ENCODE measurements at places on chromosomes 4 and X.

GRCh38 chrX:127085939-127086338 lies 266.4 kb downstream of the PRR32 start:
- DNase-seq = no peak

DNA sequence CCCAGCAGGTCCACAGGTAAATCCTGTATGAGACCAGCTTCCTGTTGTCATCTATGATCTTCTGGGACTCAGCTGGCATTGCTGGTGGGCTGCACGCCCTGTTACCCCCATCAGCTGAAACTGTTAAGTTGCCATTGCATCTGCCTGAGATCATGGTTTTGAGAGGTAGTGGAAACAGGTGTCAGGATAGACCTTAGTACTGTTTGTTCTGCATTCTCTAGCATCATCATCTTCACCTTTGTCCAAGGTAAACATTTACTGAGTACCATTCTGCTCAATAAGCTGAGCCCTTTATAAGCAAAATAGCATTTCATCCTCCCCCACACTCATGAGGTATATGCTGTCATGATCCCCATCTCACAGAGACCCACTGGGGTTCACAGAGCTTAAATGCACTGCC lies 42.9 kb upstream of the PROM1 start:
- DNase-seq = no peak

GRCh38 chr4:152678841-152679240 lies 956 bp downstream of the TMEM154 start:
- DNase-seq = peak; percentile 76

GRCh38 chr4:22721204-22721603 lies 28.5 kb downstream of the GBA3 start:
- DNase-seq = no peak

DNA sequence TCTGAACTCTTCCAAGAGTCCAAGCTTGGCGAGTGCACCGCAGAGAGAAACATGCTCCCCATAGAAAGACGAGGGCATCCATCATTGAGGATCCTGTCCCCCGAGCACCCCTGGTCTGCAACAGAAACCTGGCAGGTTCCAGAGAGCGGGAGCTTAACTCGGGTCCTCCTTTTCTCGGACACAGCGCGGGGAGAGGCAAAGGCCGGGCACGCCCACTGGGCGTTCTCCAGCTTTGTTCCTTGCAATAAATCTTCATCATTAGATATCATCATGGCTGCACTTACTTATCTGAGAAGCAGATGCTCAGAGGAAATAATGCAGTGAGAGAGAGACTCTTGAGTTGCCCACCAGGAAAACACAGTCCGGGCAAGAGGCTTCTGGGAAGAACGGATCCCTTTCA lies 90.1 kb upstream of the PSAPL1 start:
- no peak for DNase-seq

DNA sequence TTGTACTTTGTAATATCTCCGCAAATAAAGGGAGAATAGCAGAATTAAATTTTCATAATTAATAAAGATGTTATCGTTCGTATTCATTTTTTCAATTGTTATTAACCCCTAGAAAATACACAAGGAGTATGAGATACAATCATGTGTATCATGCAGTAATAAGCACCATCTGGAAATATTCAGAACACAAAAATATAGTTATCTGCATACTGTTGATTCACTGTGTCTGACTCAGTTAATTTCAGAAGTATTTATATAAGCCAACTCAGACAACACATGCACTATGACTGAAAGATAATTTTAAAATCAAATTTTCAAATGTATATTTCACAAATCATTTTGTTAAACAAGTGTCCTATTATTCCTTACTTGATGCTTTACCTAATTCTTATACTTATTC lies 1954.8 kb downstream of the ARAP2 start:
- DNase-seq = no peak

- DNase-seq = no peak
These were observed 1418.0 kb downstream of the STIM2 start for GRCh38 chr4:28278676-28279075.

DNA sequence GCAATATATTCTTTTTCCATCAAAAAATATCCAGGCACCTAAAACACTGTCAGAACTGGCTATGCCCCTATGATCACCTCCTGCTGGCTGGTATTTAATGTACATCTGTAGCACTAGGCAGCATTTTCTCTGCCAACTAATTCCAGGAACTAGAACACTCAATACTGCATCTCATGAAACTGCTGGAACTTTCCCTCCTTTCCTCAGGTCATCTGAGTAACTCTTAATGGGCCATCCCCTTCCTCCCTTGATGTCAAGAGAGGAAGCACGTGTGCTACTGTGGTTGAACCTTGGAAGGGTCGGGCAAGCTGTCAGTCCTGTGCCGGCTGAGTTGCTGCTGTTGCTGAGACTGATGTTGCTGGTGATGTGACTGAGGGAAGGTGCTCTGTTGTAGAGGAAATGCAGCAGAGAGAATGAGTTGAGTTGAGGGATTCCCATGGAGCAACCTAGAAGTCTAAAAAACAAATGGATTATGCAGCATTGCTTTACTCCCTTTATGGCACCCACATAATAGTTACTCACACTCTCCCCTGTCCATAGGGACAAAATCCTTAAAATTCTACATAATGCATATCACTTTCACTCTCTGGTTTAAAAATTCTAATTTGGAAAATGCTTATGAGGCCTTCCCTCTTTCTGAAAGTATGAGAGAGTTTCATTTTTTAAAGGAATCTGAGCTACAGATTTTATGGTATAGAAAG lies 39.5 kb downstream of the TMEM165 start:
- DNase-seq = peak; percentile 28

- DNase-seq = no peak
These were observed 51.5 kb upstream of the TRPC3 start for GRCh38 chr4:122003335-122003734.

DNA sequence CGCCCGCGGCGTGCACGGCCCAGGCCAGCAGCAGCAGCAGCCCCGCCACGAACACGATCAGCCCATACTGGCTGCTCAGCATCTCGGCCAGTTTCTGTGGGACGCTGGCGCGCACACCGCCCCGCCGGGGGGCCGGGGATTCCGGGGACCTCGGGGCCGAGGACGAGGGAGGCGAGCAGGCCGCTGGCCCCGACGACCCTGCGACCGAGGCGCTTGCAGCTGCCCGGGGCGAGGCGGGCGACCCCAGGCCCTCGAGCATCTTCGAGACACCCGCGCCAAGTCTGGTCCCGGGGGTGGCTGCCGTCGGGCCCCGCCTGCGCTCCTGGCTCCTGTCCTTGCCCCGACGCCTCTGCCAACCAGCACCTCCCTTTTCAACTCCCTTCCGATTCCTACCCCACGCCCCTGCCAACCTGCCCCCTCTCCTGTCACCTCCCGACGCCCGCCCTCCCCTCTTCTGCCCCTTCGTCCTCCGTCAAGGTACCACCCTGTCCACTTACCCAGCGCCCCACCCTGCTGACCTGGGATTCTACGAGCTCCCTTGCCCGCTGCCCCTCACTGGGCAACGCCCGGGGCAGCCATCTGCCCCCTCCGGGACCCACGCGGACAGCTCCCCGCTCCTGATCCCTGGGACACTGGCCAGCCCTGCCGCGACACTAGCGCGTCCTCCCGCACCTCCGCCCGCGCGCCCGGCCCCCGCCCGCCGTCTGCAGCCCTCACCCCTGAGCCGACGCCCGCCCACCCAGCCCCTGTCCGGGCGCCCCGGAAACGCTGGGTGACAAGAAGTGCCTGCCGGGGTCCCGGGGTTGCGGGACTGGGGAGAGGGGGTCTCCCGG lies at the start of gene OTOP1:
TSS of gene OTOP1 (minus strand) at position 324 of the 833 bp plus-strand sequence. CDS start at position 259, 65 bp downstream.
- no peak for DNase-seq

DNA sequence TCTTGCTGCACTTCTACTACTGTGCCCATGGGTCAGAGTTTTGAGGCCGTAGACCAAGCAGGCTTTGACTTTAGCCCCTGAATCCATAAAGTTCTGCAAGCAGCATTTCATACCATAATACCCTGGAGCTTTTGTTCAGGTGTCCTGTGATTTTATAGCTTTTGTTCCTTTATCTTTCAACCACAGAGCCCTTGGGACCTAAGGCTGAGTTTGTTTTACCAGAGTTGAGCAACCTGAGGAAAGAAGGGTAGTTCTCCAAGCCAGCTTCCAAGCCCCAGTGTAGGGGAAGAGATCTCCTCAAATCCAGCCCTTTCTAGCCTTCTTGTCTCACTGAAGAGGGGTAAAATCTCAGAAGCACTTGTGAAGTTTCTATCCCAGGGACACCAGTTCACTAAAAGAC lies 35.1 kb downstream of the MAGED2 start:
- no peak for DNase-seq

DNA sequence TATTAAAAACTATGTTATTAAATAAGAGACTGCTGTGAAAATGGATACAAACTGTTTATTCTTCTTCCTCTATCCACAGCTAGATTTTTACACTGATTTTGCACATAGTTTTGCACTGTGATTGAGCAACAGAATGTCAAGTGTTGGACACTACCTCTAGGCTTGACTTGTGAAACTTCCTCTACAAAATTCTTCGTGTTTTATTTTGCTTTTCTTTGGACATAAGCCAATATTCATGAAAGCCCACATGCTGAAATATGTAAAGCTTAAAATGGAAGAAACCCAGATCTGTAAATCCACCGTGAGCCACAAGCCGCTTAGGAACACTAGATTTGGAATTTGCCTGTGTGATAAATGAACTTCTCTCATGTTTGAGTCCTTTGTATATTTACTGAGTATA lies 849.4 kb downstream of the FSTL5 start:
- DNase-seq = no peak

- peak; percentile 78 for DNase-seq
These were observed 41.7 kb downstream of the BCORL1 start for GRCh38 chrX:130024127-130024526.
